A172 (cell line): ENCODE measurements at places on chromosomes 5 and 9.
A peak's percentile ranks its signal among the peaks of the same experiment; 100 is the strongest.

DNA sequence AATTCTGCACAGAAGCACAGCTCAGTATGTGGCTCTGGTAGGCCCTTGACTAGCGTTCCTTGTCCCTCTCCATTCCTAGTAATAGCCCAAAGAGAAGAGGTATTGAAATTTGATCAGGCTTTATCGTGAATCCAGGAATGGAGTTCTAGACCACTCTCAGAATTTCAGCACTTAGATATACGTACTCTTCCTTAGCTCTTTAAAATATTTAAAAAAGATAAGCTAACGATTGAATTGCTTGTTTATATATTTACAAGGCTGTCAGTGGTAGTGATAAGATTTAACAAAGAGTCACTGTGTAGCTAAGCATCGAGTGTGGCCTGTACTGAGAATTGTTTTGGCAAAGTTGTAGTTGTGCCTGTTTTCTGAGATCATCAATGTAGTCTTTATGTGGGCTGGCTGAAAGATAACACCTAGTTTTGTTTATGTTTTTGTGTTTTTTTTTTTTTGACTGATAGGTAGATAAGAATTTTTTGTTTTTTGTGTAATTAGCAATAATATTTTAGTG, 2.5 kb downstream of the KIAA1958 start:
- DNase-seq, result no peak

DNA sequence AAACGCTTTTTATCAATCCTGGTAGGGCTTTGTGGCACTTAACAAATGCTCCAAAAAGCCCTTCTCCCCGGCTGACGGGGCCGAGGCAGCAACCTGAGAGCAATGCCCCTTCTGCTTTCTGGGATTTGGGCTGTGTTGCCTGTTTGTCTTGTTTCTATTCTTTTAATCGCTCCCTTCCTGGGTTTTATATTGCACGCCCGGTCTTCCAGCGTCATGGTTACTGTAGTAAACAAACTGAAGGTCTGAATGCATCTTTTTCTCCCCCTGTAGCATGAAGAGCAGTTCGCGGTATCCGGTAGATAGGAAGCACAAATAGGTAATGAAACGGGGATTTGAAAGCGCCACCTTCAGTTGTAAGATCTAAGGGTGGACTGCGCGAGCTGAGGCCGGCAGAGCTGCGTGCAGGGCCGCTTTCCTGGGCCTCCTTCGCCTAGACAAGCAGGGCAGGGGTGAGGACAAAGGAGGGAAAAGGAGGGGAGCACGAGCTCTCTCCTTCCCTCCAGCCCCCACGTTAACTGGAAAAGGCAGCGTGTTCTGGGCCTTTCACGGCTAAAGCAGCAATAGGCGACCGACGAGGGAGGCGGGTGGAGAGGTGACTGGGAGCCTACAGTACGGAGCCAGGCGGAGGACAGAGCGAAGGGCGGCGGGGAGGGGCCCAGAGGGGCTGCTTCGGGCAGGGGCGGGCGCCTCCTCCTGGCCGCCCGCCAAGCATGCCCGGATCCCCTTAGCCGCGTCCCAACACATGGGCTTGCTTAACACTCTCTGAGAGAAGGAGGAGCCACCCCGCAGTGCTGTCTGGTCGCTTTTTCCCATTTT, 49.3 kb upstream of the ZNF366 start:
- DNase-seq, result no peak

GRCh38 chr5:173648308-173648866, 31.9 kb upstream of the BOD1 start:
- DNase-seq, result no peak

GRCh38 chr5:96657068-96657467, 5.1 kb upstream of the CAST start:
- DNase-seq, result peak; percentile 98

GRCh38 chr9:123657099-123657498, 272.8 kb downstream of the DENND1A start:
- no peak for DNase-seq

DNA sequence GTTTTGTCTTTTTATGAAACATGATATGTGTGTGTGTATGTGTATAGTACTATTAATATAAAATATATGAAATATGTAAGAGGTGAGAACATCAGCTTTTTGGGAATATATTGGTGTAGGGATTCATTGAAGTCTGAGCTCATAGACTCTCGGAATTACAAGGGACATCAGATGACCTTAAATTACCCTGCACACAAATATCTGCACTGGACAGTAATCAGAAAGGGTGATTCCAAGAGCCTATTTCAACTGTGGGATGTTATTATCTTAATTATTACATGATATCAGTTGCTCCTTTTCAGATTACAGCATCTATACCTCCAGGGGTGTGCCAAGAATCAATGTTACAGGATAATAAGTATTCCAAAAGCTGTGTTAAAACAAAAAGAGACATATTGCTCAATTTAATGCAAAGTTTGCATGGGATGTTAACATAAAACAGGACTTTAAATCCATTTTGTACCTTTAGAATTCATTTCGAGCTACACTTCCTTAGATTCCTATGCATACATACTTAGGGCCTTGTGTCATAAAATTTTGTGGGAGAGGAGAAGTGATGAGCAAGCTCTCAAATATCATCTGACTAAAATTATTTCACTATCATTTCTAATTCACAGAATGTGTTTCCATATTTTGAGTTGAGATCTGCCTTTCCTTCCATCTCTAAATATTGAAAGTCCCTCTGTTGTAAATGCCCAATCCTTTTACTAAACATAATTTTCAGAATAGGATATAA, 365.2 kb downstream of the BRINP1 start:
- no peak for DNase-seq

DNA sequence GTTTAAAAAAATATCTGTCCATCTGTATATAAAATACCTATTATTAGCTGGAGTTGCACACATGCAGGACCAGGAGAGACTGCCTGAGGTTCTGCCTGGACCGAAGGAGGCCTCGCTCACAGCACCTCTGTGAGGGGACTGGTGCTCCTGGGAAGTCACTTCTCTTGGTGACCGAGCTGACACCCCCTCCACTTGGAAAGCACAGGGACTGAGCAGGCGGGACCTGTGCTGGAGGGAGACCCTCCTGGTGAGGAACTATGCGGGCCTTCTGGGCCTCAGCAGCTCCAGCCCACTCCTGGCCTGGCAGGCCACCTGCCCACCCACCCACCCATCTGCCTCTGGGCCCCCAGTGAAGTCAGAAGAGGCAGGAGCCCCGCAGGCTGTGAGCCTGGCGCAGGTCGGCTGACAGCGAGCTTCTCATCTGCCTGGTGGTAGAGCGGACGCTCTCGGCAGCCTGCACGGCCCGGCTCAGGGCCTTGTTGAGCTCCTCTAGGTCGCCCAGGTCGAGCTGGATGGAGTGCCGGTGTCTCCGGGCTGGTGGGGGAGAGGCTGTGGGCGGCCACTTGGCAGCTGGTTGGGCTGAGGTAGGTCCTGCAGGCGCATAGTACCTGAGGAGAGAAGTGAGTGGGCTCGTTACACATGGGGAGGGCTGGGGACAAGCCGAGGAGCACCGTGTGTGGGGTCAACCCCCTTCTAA, 7.2 kb downstream of the ORM2 start:
- DNase-seq, result no peak
